ENCODE measurements at places on chromosomes 6 and 20.

DNA sequence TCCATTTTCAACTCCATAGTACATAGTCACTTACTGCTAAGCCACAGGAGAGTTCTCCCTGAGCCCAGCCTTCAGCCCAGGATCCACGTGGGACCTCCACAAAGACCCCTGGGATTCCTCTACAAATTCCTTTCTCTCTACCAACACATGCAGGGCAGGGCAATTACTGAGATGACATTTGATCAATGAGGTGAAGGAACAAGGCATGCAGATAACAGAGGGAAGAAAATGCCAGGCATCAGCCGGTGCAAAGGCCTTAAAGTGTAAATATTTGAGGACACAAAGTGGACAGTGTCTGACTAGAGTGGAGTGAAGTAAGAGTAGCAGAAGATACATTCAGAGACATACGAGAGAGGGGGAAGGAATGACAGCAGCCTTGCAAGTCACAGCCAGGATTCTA is 70.2 kb downstream of the HS3ST5 start:
- no peak for DNase-seq

DNA sequence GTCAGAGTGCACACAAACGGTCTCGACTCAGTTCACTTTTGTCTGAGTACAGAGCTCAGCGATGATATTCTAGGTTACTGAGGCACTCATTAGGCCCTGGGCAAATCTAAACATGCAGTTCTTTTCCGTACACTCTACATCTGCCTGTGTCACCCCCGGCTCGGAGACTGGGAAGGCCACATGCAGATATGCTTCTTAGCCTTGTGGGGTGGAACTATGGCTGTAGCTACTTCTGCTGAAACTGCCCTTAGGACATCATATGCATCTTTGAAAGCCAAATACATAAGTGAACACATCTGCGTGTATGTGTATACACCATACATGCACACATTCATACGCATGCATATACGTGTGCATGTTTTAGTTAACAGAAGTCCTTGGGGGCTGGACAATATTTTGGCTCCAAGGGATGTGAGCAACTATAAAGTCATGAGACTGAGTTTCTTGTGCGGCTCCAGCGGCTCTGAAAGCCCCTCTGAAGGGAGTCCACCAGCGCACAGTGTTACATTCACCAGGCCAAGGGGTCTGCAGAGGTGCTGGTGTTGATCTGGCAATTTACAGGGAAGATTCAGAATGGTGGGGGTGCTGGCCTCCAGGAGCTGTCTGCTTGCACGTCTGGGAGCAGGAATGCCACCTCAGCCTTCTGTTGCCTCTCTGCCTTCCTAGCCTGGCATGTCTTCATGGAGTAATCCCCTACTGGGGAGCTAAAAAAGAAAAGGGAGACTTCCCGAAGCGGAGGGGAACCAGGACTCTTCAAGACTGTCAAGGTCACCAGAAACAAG is 31.6 kb downstream of the PSMG4 start:
- no peak for DNase-seq

DNA sequence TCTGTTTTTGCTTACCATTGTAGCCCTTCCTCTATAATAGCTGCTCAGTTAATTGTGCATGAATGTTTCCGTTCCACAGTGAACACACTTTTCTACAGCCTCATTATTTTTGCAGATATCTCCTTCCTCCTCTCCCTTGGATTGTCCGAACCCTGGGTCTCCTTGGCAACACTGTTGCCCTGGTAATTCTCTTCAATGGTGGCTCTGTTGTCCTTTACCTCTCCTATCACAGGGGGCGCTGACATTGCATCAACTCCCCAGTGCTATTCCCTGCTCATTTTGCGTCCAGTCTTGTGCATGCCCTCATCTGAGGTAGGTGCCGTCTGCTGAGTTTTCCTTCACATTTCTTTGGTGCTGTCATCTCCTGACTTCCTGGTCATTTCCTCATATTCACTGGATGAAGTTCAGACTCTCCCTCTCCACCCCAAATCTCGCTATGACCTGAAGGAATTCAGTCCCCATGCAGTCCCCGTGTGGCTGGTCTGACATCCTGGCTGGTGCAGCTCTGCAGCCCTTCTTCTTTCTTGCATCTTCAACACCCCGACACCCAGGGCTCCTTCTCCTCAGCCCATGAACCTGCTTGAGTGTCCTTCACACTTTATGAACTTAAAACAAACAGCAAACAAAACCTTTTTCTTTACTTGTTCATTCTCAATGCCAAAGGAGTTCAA is 21.1 kb downstream of the PHACTR2 start:
- no peak for DNase-seq

DNA sequence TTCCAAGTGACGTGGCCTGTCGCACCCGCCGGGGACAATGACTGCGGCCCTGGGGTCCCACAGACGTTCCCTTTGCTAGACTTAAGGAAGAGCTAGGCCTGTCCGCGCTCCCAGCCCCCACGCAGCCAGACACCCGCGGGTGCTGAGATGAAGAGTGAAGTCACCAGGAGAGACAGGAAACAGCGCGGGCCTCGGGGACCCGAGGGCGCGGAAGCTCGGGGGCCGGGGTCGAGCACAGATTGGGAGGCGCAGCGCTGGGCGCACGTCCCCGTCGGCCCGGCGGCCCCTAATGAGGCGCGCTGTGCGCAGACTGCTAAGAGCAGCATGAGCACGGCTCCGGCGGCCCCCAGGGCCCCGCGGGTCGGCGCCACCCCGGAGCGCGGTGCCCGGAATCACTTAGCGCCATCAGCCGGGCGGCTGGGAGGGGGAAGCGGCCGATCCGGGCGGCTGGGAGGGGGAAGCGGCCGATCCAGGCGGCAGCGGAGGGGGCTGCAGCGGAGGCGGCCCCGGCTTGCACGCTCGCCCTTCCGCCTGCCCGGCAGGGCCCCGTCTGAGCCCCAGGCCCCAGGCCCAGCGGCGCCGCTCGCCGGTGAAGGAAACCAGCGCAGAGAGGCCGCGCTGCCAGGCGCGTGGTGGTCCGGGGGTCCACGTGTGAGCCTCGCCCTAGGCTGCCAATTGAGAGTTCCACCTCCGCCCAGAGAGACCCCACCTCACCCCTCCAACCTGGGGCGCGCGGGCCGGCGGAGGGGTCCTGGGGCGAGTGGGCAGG is 8.3 kb upstream of the AVP start:
- peak; percentile 44 for DNase-seq

DNA sequence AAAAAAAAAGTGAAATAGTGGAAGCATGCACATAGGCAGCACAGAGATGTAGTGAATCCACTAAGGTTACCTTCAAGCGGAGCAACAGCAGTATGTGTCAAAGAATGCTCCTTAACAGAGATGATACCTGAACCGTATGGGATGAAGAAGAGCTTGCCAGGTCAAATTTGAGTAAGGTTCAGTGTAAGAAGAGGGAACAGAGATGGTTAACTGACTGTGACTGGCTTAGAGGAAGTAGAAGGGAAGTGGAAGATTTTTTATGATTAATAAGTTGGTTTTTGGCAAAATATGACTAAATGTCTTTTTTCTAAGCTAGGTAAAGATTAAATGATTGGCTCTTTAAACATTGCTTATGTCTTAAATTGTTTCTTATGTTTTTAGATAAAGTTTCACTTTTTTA is 52.6 kb upstream of the C20orf144 start:
- no peak for DNase-seq

DNA sequence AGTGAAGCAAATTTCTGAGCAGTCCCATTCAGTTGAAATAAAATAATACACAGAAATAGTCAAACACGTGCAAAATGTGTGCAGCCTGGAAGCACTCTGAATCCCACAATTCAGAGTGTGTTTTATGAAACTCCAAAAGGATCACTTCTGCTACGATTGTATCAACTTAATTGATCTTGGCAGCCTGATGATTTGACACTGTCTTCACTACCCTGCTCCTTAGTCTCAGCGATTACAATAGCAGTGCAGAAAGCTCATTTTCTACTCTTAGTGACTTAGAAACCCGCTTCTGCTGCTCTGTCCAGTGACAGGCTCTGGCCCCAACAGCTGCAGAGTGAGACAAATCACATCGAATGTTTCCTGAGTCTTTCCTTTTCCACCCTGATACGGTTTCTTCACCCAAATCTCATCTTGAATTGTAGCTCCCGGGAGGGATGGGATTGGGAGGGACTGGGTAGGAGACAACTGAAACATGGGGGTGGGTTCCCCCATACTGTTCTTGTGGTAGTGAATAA is 16.2 kb upstream of the EMILIN3 start:
- no peak for DNase-seq

DNA sequence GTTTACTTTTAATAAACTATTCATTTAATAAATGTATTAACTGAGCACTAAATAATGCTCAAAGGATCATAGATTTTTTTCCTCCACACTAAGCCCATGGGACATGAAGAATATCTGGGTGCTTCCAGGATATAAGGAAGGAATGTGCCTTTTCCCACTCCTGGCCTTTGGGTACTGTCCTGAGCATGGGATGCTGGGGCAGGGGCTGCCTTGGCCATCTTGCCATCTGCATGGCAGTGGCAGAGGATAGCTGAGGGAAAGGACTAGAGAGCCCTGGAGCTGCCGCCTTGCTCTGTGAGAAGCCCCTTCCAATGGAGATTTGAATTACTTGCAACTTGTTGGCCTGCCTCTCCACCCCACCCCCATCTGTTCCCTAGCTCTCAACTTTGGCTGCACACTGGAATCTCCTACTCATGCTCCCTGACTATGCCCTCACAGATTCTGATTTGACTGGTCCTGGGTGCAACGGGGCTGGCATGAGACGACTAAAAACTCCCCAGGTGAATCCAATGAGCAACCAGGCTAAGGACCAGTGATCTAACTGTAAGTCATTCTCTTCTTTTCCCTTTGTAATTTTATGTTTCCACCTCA is 15.6 kb downstream of the DDRGK1 start:
- no peak for DNase-seq

- no peak for DNase-seq
These were observed 48.2 kb downstream of the APCDD1L start for GRCh38 chr20:58466729-58467571.

DNA sequence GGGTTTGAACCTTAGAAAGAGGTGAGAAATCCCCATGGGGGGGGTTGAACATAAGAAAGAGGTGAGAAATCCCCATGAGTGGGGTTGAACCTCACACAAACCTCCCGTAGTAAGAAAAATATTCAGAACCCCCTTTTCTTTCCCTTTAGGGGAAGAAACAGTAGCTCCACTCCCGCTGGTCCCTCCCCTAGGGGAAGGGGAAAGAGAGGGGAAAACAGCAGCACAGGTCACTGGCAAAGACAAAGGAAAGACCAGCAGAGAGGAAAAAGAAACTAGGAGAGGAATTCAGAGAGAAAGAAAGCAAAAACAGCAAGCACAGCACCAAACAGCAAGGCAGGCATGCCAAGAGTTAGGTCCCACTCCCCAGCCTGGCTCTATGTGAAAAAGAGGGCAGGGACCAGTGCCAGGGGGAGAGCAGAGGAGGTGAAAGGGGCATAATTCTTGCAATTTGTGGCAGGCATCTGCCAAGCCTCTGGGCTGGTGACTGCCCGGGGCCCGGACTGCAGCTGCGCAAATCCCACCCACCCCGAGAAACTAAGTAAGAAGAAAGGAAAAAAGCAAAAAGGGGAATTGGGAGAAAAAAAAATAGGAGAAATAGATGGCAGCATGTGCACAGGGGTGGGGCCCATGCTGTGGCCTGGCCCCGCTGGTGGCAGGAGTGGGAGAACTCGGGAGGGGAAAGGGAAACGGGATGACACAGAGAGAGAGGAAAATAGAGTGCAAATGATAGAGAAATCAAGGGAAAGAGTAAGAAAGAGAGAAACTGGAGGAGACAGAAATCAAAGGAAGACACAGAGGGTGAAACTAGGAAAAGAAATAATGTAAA is 15.1 kb upstream of the GOPC start:
- DNase-seq: no peak

- no peak for DNase-seq
These were observed 642.5 kb upstream of the MMS22L start for GRCh38 chr6:97925504-97925903.

GRCh38 chr6:112910256-112910655 is 563.1 kb downstream of the RFPL4B start:
- no peak for DNase-seq

DNA sequence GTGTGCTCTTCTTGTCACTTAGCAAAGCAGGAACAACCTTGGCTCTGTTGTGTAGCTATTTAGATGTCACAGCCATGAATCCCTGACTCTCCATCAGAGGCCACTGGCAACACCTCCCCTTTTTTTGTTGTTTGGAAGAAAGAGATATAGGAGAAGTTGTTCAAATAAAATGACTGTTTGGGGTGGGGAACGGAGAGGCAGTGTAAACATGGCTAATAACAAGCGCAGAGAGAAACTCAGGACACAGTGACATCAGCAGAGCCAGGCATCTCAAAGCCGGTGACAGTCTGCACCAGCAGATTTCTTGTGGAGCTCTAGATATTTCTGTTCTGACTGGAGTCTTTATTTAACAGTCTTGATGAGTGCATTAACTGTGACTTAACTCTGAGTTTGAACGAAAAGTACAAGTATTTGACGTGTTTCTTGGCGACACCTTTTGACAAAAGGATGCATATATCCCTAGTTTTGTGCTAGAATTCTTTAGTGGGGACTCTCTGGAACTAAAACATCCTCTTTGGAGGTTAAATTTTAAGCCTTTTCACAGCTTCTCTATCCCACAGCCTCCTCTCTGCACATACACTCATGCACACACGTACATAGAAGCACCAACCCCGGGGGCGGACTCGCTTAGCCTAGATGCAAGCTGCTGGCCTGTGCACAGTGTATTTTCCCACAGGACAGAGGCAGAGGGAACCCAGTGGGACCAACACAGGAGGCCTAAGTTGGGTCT is 53.8 kb downstream of the ADAT2 start:
- DNase-seq: no peak

- no peak for DNase-seq
These were observed 27.3 kb downstream of the JPH2 start for GRCh38 chr20:44159711-44160110.

DNA sequence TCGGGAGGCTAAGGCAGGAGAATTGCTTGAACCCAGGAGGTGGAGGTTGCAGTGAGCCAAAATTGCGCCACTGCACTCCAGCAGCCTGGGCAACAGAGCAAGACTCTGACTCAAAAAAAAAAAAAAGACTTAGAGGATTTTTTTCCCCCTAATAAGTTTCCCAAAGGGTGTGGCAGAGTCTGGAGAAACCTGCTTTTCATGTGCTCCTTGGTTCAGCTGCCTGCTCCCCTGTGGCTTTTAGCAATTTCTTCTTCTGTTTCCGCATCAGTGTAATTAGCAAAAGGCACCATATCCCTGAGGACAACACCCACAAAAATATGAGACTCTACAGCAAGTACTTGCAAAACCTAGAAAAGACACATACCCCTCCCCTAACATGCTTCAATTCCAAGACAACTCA is 28.6 kb upstream of the ZNF133 start:
- DNase-seq: no peak

GRCh38 chr6:113858480-113859348 is 1.6 kb downstream of the MARCKS start:
- DNase-seq: peak; percentile 94

DNA sequence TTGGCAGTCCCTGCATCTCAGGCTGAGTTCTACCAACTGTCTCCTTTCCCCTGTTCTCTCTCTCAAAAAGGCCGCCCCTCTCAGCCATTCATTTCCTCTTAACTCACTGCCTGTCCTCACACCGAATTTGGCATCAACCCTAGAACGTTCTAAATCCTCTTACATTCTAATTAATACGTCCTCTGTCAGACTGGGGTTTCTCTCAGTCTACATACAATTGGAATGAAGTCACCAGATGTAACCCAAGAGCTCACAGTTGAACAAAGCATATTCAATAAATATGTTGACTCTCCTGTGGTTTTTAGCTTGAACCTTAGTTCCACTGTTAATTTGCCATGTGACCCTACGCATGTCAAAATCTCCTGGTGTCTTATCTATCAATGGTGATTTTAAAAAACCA is 269.6 kb downstream of the CLIC5 start:
- no peak for DNase-seq

Measured in femur (tissue), 1 donor.